ENCODE measurements at places on chromosomes 12 and 14. TPM values are rescaled to one million over a fixed set of nuclear protein-coding genes. Genes with fewer than 3 reads are reported as not detected.

The KLRC3 gene
- not detected for total RNA-seq

The LRTM2 gene
- total RNA-seq = not detected

The SLIRP gene
- total RNA-seq = 213 TPM

The ZFHX2 gene
- 9.2 TPM for total RNA-seq

The SOAT2 gene
- 0.46 TPM for total RNA-seq

Data from endodermal cell (in vitro differentiated cells).